ENCODE measurements at places on chromosomes 11 and 22. TPM values are rescaled to one million over a fixed set of nuclear protein-coding genes. Genes with fewer than 3 reads are reported as not detected.

The APIP gene
- total RNA-seq, result 46.2 TPM

The RIMBP3B gene
- total RNA-seq, result 0.29 TPM

The KIRREL3 gene
- total RNA-seq, result 1.4 TPM

The ISX gene
- total RNA-seq, result not detected

The PNPLA5 gene
- 0.68 TPM for total RNA-seq

The MS4A7 gene
- total RNA-seq, result not detected

The TSPAN32 gene
- not detected for total RNA-seq

The PIH1D2 gene
- total RNA-seq, result 2.0 TPM

The SEPTIN5 gene
- 9.8 TPM for total RNA-seq

The RAD9A gene
- 38.6 TPM for total RNA-seq

The C11orf91 gene
- total RNA-seq, result 1.4 TPM

The MGAT3 gene
- 20.3 TPM for total RNA-seq

The AGBL2 gene
- 3.6 TPM for total RNA-seq

The TIGD3 gene
- total RNA-seq, result 0.52 TPM

The OR8D4 gene
- total RNA-seq, result not detected

The DYNC2H1 gene
- total RNA-seq, result 21.1 TPM

The SAAL1 gene
- 27.0 TPM for total RNA-seq

The PHOX2A gene
- 0.92 TPM for total RNA-seq

The SMC1B gene
- total RNA-seq, result not detected
